ENCODE measurements at places on chromosomes 1 and 21.
A peak's percentile ranks its signal among the peaks of the same experiment; 100 is the strongest.

DNA sequence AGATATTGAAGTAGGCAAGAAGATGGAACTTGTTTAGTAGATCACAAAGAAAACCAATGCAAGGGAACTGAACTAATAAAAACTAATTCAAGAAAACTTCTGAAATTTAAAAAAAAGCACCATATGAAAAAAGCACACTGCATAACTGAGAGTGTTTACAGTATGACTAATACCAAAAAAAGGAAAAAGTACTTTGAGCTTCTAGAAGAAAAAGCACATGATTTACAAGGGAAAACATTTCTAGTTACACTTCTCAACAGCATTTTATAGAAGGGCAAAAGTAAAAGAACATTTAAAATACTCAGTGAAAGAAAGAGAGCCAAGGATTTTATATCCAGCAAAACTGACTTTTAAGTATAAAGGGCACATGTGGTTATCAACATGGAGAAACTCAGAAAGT lies 233.6 kb downstream of the RPS6KC1 start:
- no peak for DNase-seq

GRCh38 chr1:105172788-105173187 lies 1423.1 kb downstream of the AMY1C start:
- DNase-seq, result peak; percentile 49

- DNase-seq, result no peak
Measured at GRCh38 chr1:237681210-237681609, 209.5 kb downstream of the ZP4 start.

- no peak for DNase-seq
Measured at GRCh38 chr1:170356585-170356984, 175.4 kb upstream of the GORAB start.

- no peak for DNase-seq
Measured at GRCh38 chr1:20324704-20325406, 34.2 kb downstream of the VWA5B1 start.

DNA sequence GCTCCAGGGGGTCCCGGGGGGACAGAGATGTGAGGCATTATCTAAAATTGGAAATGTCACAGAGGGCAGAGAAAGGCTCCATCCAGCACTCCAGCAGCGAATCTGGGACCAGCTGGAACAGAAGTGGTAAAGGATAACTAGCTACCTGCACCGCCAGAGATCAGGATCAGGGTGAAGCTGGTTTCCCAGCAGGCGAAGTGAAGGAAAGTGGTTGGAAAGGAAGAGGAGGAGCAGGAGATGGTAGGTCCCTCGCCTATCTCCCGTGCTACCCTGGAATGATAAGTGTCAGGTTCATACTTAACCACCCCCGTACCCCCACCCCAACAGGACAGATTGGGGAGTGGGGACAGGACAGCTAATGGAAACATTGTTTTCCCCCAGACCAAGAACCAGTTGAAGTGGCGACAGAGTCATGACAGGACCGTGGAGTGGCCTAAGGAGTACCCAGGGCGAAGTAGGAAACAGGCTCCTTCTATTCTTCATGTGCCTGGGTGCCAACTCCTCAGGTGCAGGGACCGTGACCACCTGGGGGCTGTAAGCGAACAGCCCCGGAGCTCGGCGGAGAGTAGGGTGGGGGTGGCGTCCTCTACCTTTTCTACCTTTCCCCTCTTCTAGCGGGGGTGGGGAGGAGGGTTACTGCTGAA lies 717 bp downstream of the B4GALT3 start:
- no peak for DNase-seq

GRCh38 chr1:89633800-89634625 lies 1.1 kb downstream of the LRRC8C start:
- peak; percentile 38 for DNase-seq

DNA sequence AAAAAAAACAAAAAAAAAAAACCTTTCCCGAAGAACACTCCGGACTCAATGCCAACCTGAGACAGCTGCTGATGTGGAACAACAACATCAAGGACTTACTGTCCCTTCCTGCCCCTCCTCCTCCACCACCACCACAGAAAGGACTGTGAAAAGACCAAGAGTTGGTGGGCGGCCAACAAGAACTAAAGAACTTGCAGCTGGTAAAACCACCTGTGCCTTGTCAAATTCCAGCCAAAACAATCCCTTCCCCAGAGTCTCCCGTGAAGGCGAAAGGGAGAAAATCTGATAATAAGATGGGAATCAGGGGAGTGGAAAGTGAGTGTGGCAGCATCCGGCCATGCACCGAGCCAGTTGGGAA lies 88.9 kb downstream of the PROX1 start:
- no peak for DNase-seq

DNA sequence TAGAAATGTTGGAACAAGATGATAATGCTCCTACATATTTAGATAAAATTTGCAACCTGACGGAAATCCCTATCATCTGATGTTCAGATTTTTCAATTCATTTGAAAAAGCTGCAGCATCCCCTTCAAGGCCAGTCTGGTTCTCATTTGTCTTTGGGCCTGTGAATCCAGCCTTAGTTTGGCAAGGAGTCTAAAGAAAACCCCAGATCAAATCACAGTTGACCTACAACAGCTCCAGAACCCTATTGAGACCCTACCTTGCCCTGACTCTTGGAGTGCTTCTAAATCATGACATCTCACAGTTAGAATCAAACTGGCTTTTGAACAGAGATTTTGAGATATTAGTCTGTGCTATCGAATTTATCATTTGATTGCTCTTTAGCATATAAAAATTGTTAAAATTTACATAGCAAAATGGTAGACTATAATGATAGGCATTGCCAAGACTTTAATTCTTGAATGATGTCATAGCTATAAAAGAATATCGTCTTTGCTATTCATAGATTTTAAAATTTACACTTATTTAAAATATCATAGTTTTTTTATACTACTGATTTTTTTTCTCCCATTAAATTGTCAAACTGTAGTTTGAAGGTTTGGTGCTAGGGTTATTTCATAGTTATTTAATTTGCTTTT lies 2.2 kb downstream of the PPP2R5A start:
- DNase-seq, result no peak

DNA sequence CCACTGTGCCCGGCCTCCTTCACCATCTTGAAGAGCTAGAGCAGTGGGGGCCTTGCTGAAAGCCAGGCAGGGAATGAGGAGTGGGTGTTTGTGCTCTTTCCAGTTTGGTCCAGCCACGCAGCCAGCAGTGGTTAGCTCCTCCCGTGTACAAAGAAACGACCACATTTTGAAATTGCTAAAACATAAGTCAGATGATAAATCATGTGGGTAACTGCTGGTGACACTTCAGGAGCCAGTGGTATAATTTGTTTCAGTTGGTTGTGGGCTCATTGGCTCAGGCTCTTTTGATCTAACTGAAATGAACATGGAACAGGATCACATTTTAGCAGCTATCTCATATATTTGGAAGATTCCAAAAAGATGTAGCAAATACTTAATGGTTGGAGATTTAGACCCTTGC lies 87.6 kb downstream of the MTR start:
- DNase-seq, result no peak

- DNase-seq, result no peak
Measured at GRCh38 chr1:42427240-42427639, 28.6 kb downstream of the ZMYND12 start.

DNA sequence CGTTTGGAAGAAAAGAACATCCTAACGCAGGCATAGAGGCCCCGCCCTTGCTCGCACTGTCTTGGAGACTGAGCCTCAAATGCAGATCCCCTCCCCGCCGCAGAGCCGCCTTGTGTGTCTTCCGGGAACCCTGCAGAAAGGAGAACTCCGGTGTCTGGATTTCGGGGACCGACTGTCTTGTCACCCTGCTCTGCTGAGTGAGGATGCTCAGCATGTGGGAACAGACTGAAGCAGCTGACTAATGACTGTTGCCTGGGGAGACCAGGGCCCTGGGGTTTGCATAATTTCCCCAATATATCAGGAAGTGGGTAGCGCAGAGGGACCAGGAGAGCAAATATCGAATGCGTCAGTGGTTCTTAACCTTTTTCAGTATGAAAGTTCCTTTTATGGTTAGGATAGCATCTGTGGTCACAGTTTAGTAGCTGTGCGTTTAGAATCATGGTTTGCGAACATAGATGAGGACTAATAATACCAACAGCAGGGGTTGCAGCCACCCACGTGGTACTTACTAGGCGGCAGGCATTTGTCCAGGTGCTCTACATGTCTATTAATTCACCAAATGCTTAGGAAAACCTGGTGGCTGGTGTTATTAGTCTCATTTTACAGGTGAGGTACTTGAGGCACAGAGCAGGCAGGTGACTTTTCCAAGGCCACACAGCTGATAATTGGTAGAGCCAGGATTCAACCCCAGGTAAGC lies 14.3 kb downstream of the GPR137B start:
- DNase-seq, result no peak

GRCh38 chr1:228734881-228735801 lies at the start of gene RHOU:
Gene RHOU, plus strand, starts transcription at chr1:228735479. Its CDS starts 264 bp downstream, at chr1:228735743.
- peak; percentile 69 for DNase-seq

GRCh38 chr1:117892512-117892911 lies 36.9 kb downstream of the GDAP2 start:
- no peak for DNase-seq

- no peak for DNase-seq
Measured at GRCh38 chr1:91520942-91521507, 20.4 kb downstream of the CDC7 start.
